ENCODE measurements at places on chromosomes 2 and 18.

DNA sequence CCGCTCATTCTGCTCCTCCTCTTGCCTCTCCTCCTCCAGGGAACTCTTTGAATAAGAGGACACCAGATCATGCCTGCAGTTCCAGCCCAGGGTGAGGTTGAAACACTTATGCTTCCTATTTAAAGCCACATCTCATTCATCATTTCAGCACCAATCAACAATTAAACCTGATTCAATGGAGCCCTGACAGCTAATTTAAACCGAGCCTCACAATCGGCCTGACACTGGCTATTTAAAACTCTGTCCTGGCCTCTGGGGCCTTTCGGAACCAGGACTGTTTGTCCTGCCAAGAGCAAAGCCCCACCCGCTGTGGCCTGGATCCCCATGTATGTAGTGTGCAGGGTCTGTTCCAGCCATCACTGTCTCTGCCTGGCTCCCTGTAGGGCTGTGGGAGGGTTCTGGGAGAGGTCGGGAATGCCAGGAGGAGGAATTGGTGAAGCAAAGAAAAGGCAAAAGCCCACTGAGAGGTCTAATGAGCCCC is 97.4 kb downstream of the MCFD2 start:
- DNase-seq: no peak

DNA sequence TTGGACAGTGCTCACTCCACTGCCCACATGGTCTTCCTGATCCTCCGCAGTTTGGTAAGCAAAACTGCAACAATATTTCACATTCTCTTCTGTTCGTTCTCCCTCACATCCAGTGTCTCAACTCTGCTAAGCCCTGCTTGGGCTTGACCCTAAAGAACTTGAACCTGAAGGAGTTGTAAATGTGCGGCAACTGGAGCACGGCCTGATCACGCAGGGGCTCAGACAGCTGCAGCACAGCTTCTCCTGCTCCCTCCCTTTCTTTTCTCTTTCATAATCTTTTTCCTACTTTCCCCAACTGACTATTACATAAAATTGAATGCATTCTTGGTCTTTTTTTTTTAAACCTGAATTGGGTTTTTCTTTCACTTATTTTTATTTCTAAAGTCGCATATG is 10.2 kb downstream of the CYRIA start:
- DNase-seq: no peak

GRCh38 chr2:238091436-238092060 is 8.6 kb upstream of the ESPNL start:
- no peak for DNase-seq

GRCh38 chr2:96344011-96344410 is 8.4 kb downstream of the NCAPH start:
- DNase-seq: peak; percentile 21

DNA sequence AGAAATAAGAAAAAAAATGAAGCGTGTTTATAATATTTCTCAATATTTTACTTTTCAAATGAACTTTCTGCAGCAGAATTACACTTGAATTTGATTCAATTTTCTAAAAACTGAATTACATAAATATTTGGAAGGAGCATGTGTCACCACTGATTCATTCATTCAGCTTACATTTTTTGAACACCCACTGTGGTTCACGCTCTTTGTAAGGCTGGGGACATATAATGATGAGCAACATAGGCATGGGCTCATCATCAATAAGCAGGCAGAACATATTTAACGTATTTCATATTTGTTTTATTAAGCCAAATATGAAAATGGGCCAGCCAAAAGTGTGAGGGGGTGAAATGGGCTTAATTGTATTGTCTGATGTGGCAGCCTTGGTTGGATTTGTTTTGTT is 209.1 kb downstream of the CTNNA2 start:
- no peak for DNase-seq

DNA sequence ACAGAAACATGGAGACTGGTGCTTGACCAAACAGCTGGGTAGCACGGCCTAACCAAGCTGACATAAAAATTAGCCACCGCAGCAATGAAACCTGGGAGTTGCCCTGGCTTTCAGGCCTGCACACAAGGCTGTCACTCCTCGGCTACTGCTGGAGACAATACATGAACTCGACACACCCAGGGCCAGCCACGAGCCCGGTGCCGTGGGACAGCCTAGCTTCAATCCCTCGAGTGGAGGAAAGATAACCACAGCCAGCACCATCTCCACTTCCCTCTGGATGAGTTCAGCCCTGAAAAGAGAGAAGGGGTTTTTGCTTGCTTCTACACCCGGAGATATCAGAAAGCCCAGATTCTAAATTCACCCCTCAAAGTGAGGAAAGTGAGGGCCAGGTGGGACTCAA is 78.0 kb downstream of the BCL2L11 start:
- DNase-seq: no peak

DNA sequence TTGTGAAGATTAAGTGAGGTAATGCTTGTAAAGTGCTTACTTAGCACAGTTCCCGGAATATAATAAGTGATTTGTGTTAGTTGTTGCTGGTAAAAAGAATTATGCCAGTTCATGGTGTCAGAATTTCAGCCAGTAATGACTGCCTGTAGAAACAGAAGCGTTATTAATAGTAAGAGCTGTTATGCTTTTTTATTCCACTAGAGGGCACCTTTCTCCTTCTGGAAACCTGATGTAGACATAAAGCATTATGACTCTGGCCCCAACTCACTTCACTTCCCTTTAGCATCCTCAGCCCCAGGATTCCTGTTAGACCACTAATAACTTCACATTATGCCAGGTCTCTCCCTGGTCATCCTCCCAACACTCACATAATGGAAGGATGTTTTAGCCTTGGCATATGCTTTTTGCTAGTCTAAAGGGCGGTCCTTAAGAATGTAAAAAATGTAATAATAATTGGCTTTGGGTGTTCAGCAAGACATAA is 34.9 kb downstream of the C18orf54 start:
- DNase-seq: no peak

GRCh38 chr2:190511104-190511503 is 23.4 kb downstream of the NEMP2 start:
- DNase-seq: no peak

GRCh38 chr2:182668671-182669070 is 47.4 kb upstream of the DNAJC10 start:
- DNase-seq: no peak

DNA sequence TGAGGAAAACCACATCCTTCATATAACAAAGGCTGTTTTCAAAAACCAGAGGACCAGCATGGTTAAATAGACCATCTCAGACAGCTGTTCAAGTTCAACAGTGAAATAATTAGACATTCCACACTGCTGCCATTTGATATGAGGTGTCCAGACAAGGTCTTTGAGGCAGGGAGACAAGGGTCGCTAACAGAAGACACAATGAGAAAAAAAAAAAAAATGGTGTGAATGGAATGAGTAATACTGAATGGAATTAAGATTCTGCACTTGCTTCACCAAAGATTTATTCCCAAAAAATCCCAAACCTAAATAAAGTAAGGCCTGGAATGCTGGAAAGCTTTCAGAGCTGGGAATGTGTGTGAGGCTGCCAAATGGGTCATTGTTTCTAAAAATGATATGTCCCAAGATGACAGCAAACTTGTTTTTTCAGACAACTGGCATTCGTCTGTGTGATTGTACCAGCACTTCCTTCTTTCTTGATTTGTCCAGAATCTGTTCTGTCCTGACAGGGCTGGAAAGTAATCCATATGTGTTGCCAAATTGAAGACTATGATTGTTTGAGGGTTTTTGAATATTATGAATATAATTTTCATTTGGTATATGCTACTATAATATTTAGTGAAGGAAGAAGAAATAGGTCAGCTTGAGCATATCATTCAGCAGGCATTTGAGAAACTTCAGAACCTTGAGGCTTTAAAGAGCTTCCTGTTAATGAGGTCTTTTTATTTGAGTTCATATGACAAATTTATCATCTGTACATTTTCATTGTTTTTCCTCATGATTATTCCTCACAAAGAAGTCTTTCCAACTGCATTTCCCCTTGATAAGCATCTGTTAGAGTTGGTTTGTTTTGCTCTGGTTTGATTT is 85.2 kb upstream of the ITGA4 start:
- no peak for DNase-seq

DNA sequence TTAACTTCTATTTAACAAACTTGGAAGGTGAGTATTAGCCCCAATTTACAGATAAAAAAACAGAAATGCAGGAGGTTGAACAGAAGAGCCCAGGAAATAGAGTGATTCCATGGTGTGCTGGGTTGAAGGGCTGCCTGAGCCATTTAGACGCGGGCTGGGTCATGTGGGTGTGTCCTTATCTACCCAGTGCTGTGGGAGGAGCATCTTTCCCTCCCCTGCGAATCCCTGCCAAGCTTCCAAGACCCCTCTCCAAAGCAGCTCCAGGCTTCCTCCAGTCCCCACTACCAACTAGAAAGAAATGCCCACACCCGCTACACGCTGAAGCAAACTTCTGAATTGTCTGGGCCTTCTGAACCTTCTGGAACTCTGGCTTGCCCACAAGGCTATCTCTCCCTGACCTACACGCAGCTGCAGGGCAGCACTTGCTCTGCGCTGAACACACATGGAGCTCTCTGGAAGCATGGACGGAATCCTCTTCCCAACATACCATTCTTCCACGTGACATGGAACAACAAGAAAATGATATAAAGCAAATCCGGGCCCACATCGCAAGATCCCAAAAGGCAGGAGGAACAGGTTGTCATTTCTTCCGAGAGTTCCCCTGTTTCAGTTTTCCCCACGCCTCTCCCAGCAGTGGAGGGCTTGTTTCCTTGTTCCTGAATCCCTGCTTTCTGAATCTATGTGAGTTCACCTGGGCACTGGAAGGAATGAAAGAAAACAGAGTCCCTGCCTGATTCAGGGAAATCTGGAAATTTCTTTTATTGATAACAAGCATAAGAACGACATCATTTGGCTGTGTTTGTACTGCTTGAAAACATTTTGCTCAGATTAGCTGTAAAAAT is 562.7 kb upstream of the ID2 start:
- no peak for DNase-seq

DNA sequence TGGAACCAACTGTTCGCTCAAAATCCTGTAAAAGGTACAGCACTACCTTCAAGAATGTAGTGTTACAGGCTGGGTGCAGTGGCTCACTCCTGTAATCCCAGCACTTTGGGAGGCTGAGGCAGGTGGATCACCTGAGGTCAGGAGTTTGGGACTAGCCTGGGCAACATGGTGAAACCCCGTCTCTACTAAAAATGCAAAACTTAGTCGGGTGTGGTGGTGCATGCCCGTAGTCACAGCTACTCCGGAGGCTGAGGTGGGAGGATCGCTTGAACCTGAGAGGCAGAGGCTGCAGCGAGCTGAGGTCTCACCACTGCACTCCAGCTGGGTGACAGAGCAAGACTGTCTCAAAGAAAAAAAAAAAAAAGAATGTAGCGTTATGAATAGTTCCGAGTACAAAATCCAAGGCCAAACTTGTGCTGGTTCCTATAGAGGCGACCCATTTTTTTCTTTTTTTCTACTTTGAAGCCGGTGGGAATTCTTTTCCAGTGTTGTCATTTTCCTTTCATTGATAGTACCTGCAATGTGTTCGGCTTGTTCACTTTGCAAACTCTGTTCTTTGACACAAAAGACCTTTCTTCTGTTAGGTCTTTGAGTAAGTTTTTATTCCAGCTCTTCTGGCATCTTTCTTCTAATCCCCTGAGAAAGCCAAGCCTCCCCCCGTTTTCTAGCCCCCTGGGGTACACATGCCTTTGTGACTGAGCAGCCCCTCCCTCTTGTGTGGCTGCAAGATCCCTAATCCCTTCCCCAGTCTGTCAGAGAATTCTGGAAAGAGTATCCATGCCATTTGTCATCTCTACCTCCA is 25.1 kb downstream of the INPP5D start:
- DNase-seq: no peak

- no peak for DNase-seq
Measured at GRCh38 chr18:80068571-80069272, 34.5 kb downstream of the RBFA start.

DNA sequence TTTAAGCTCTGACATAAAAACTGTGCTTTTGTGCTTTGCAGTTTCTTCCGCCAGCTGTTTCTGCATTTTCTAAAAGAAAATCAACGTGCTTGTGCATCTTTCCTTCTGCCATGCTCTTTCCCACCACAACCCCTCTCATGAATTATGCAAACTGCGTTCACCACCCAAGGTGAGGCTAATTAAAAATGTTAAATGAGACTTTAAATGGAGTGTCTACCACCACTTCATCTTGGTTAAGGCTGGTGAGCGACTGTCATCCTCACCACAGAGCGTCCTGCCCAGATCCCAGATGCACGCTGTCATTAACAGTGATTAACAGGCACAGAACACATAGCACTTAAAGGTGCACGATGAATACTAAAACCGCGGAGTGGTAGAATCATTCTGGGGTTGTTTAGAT is 250.5 kb upstream of the RAB6C start:
- DNase-seq: no peak

- no peak for DNase-seq
Measured at GRCh38 chr2:170715932-170716777, 1.0 kb downstream of the SP5 start.

DNA sequence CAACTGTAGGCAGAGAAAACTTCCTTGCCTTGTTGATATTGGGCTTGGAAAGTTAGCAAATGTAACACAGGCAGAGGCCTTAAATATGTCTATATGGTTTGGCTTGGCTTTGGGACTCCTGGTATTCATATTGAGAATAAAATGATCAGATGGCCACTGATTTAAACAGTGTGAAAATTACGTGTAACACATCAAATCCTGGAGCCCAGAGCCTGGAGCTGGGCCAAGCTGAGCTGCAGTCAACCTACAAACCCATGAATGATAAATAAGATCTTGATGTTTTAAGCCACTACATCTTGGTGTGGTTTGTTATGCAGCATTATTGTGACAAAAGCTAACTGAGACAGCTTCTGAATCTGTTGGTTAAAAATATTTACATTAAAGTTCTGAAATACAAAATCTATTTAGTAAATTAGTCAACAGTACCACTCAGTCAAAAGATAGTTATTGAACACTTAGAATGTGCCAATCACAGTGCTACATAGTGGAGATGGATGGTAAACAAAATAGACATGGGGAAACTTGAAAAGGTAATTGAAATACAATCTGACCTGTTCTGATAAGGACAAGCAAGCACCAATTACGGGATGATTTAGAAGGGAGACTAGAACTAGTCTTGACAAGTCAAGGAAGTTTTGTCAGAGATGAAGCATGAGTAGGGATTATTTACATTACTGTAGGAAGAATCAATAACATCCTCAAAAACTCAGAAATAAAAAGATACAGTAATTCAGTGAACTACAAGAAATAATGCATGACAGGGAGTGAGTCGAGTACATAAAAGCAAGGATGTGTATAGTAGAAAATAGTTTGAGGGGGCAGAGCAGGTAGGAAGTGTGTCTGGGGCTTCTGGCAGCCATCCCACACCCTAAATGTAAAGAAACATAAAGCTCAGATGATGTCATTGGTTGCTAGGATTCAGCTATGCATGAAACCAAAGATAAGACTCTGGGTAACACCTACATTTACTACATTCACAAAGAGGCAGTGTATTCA is 157.7 kb downstream of the HNMT start:
- no peak for DNase-seq

- no peak for DNase-seq
Measured at GRCh38 chr2:173436088-173436487, 81.4 kb downstream of the CDCA7 start.

GRCh38 chr18:78688916-78689315 is 290.7 kb upstream of the SALL3 start:
- DNase-seq: no peak

GRCh38 chr18:77905011-77905410 is 655.4 kb downstream of the GALR1 start:
- no peak for DNase-seq

Measured in stimulated activated CD8-positive, alpha-beta memory T cell treated with anti-CD3 and anti-CD28 coated beads, Interleukin-7, amount 100 ng/mL, for 4 hours (primary cell).